ENCODE measurements at places on chromosomes 3 and 15.
A peak's percentile ranks its signal among the peaks of the same experiment; 100 is the strongest.

DNA sequence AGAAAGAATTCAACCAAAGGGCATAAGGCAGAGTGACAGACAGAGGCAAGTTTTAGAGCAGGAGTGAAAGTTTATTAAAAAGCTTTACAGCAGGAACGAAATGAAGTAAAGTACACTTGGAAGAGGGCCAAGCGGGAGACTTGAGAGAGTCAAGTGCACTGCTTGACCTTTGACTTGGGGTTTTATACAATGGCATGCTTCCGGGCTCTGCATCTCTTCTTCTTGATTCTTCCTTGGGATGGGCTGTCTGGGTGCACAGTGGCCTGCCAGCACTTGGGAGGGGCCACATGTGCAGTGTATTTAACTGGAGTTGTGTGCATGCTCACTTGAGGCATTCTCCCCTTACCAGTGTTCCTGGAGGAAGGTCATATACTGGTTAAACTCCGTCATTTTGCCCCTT lies 30.4 kb upstream of the KLHL25 start:
- no peak for DNase-seq

DNA sequence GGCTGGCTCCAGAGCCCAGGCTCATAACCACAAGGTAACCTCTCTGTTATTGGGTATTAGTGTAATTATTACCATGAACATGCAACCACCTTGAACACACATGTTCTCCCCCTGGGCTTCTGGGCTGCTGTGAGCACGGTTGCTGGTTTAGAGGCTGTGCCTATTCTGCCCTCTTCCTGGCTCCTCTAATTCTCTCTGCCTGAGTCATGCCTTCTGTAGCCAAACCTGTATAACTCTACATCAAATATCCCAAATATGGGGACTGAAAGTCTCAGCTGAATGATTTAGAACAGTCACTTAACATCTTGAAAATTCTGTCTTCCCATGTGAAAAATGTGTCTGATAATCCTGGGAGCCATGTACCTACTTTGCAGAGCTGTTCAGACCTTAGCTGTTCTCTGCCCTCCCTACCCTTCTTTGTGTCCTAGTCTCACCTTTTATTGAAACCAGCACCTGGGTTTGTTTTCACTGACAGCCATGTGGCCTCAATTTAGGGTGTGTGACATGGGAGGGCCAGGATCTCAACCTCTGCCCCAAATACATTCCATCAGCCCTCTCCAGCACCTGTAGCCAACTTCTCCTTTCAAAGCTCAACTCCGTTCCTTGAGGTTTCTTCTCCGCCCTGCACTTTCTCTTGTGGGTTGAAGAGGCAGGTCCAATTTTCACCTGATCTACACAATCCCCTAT lies 60.7 kb downstream of the PDZRN3 start:
- DNase-seq: no peak

DNA sequence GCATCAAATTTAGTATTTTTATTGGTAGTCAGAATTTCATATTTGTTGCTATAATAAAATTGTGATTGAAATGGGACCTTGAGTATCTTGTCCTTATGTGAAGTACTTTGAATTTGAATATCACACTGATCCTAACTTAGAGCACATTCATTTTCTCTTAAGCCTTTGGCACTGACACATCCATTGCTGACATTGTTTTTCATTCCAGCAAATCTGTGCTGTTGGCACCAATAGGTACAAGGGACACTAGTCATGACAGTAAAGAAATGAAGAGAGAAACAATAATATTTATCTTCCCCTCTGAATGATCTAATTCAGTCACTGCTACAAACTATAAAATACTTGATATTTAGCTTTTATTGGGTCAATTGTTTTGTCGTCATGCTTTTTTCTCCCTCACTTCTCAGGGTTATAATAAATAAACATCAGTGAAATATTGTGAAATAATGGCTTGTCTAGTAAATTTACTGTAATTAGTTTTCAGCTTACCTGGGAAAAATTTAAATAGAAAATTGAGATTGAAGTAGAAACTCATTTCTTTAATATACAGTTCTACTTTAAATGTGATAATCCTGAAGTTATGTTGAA lies 166.8 kb upstream of the MLF1 start:
- no peak for DNase-seq

DNA sequence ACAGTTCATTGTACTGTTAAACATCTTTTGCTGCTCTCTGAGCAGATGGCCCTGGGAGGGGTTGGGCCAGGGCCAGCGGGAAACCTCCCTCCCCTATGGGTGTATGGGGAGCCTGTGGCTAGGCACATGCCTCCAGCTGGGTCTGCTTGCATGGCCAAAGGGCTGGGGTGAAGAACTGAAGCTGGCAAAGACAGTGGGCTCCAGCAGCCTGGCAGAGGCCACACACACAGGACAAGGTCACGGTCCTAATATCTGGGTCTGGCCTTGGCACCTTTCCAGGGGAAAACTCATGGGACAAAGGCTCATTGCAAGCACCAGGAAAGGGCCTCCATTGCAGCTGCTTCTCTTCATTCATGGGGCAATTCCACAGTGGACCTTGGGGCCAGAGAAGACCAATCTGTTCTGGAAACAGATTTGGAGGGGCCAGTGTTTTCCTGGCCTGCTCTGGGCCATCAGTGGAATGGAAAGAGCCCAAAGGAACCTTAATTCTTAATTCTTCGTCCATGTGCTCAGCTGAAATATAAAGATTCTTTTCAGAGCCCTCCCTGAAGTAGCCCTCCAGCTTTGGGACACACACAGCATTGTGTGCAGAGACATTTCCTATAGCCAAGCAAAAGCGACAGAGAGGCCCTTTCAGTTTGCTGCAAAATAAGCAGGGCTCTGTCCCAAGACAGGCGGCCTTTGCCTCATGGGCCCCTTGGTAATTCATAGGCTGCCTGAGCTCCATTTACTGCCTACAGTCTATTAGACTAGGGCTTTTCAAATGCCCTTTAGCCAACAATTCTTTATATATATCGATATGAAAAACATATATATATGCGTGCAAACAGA lies 11.3 kb upstream of the LIMD1 start:
- DNase-seq: no peak

- DNase-seq: no peak
These were observed 21.4 kb upstream of the SRP14 start for GRCh38 chr15:40060236-40060961.

- DNase-seq: no peak
These were observed 238.8 kb downstream of the OPA1 start for GRCh38 chr3:193831495-193832455.

GRCh38 chr3:30347679-30348216 lies 258.7 kb upstream of the TGFBR2 start:
- peak; percentile 83 for DNase-seq

GRCh38 chr3:78728406-78729145 lies 1039.2 kb downstream of the ROBO1 start:
- no peak for DNase-seq

DNA sequence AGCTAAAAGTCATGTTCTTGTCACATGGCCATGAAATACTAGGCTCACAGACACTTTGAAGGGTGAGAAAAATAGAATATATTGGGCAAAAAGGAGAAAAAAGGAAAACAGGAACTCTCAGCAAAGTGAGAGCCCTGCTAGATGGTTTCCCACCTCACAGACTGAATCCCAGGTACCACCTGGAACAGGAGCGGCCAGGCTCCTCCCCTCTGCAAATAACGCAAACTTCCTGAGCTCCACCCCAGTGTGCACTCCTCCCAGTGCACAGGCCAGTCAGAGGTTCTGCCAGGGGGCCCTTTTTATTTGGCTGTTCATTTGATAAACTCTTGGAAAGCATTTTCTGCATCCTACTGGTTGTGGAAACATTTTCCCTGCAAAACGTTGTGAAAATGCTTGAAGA lies 780.4 kb downstream of the TBL1XR1 start:
- DNase-seq: no peak

GRCh38 chr3:101827211-101828174 lies 21.8 kb upstream of the NFKBIZ start:
- no peak for DNase-seq

DNA sequence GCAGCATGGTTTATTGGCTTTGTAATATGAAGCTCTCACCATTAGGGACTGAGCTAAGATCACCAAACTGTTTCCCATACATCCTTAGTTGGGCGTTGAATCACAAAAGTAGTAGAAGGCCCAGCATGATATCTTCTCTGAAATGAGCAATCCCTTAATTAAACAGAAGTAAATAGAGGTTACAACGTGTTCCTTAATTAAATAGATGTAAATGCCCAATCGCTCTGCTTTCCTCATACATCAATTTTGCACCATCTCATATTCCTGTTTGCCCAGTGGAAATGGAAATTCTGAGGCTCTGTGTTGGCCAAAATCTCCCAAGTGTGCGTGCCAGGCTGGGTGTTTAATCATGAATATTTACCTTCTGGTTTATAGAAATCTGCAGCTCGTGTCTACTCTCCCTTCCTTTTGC lies 107.4 kb upstream of the FOXB1 start:
- DNase-seq: no peak

GRCh38 chr15:56491110-56491722 lies 26.3 kb upstream of the MNS1 start:
- peak; percentile 62 for DNase-seq

DNA sequence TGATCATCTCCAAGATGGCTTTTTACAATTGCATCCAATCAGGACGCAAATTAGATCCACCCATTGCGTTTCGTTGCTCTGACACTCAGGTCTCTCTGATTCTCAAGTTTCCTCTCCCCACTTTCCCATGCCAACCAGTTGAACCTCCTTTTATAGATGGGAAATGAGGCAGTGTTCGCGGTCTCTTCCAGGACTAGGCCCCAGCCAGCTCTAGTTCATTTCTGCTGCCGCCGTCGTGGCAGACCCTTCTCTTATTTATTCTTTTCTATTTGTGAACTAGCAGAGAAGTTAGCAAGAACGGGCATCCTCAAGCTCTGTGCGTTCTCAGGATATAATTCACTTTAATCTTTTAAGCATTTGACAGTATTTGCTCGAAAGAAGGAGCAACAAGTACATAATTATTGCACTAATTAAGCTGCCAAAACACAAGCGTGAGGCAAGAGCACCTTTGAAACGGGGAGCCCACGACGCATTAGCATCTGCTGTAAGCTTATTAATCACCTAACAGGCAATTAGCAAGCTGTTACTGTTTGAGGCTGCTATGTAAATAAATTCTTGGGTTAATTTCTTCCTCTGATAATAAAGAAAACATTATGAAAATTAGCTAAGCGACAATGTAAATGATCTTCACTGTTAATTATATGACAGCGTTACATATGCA lies 246.4 kb upstream of the TLE3 start:
- no peak for DNase-seq

GRCh38 chr3:49119036-49119435 lies 1.6 kb downstream of the USP19 start:
- no peak for DNase-seq

- no peak for DNase-seq
These were observed 105.2 kb downstream of the EPHA3 start for GRCh38 chr3:89212619-89213018.

DNA sequence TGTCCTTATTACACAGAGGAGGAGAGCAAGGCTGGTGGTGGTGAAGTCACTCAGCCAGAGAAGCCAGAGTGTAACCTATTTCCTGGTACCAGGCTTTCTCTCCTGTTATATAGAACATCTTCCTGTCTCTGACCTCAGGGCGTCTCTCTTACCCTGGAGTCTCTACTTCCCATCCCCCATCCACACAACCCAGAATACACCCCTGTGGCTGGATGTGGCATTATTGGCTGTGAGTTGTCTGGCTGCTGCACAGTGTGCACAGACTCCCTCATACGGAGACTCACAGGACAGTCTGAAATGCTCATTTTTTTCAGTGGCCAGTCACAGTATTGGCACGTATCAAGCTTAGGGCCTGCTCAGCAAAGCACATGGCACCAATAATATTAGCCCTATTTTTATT lies 8.6 kb downstream of the PODXL2 start:
- no peak for DNase-seq

GRCh38 chr15:56794553-56795329 lies 61.4 kb upstream of the ZNF280D start:
- no peak for DNase-seq

- no peak for DNase-seq
These were observed 39.9 kb downstream of the AMOTL2 start for GRCh38 chr3:134334231-134334900.

GRCh38 chr3:188779281-188779980 lies 392.3 kb upstream of the TPRG1 start:
- no peak for DNase-seq

DNA sequence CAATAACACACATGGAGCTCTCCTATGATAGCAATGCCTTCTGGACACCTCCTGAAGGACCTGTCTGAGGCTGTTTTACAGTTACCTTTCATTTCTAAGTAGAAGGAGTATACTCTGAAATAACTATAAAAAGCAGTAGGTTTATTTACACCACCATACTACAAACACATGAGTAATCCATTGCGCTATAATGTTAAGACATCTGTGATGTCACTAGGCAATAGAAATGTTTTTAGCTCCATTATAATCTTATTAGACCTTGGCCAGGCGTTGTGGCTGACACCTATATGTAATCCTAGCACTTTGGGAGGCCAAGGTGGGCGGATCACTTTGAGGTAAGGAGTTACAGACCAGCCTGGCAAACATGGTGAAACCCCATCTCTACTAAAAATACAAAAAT lies 24.7 kb downstream of the PXK start:
- no peak for DNase-seq

GRCh38 chr3:133474251-133474801 lies 74.5 kb downstream of the BFSP2 start:
- DNase-seq: no peak

- DNase-seq: no peak
These were observed 116.9 kb downstream of the EPHA6 start for GRCh38 chr3:96931119-96931862.

GRCh38 chr15:80620931-80621330 lies 74.2 kb upstream of the ABHD17C start:
- DNase-seq: no peak

DNA sequence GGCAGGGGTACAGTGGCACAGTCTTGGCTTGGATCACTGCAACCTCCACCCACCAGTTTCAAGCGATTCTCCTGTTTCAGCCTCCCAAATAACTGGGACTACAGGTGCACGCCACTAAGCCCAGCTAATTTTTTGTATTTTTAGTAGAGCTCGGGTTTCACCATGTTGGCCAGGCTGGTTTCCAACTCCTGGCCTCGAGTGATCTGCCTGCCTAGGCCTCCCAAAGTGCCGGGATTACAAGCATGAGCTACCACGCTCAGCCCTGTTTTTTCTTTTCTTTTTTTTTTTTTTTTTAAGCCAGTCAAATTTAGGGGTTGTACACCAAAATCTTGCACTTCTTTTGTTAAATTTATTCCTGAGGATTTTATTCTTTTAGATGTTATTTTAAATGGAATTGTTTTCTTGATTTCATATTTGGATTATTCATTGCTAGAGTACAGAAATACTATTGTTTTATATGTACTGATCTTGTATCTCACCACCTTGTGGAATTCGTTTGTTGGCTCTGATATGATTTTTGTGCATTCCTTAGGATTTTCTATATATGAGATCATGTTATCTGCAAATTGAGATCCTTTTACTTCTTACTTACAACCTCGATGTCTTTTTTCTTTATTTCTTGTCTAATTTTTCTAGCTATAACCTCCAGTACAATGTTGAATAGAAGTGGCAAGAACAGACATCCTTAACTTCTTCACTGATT lies 65.6 kb downstream of the ZNF609 start:
- DNase-seq: peak; percentile 34

- DNase-seq: no peak
These were observed 3.3 kb downstream of the CYP19A1 start for GRCh38 chr15:51335087-51335486.

- DNase-seq: no peak
These were observed 223.9 kb downstream of the MFSD1 start for GRCh38 chr3:159025733-159026132.

- DNase-seq: no peak
These were observed 40.8 kb upstream of the PROK2 start for GRCh38 chr3:71825551-71826283.

GRCh38 chr3:123388811-123389627 lies 59.9 kb downstream of the ADCY5 start:
- DNase-seq: no peak

All from non-pigmented ciliary epithelial cell (primary cell).